ENCODE measurements at places on chromosomes 2 and 18.

DNA sequence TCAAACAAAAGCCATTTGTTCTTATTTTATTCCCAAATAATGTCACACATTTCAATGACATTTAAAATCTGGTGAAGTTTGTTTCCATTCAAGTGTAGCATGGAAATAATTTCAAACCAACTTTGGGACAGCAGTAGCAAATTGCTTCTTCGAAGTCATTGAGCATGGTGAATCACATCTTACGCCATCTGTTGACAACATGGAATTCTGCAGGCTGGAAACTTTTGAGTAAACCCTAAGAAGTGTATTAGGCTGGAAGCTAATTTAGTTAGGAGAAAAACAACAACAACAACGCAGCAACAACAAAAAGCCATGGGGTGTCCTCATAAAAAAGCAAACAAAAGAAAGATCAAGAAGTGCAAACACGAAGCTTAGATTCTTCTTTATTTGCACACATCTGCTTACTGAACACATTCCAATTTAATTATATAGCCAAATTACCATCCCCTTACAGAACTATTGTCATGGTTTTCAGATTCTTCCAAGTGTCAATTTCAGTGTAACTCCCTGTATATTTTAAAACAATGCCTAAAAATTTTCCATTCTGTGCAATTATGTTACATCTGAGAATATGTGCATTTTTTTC is 659.0 kb upstream of the CDH7 start:
- no peak for DNase-seq

GRCh38 chr2:232353096-232353495 is 25.5 kb upstream of the ALPP start:
- no peak for DNase-seq

- DNase-seq = no peak
These were observed 307.2 kb downstream of the CDH2 start for GRCh38 chr18:27869735-27870134.

GRCh38 chr2:31457651-31458050 is 43.1 kb upstream of the XDH start:
- DNase-seq = no peak

GRCh38 chr18:79708412-79708811 is 28.8 kb downstream of the CTDP1 start:
- no peak for DNase-seq

DNA sequence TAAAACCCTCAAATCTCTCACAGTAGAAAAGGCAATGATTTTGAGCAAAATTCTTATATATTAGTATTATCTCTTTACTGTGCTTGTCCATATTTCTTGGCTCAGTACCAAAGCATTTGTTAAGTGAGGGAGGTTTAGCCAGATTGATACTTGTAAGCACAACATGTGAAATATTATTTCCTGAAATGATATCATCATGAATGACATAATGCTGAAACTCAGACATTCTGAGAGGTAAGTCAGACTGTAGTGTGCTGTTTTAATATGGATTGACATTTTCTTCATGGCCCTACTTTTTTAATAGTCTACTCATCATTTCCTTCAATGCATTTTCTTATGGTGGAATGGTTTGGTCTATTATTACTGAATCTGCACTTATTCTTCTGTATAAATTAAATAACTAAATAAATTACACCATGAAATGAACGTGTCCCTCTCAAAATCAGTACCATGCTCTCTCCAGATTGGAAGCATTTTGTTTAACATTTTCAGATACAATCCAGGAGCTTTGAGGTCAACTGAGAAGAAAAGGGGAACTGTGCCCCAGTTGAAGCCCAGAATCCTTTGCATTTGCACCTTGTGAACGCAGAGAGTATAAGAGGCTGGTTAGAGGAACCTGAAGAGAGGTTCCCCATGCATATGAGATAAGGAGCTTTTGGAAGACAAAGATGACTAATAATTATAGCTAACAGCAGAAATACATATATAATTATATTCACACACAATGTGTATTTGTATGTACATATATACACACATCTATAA is 50.1 kb upstream of the CRACDL start:
- DNase-seq = no peak

- no peak for DNase-seq
These were observed 391.9 kb downstream of the TMEM182 start for GRCh38 chr2:103153580-103154284.

Measured in NCI-H1930 (cell line).